Stimulated activated CD8-positive, alpha-beta memory T cell treated with anti-CD3 and anti-CD28 coated beads, Interleukin-15, amount 100 ng/mL, for 4 hours (primary cell): ENCODE measurements at places on chromosomes 7 and 10.

DNA sequence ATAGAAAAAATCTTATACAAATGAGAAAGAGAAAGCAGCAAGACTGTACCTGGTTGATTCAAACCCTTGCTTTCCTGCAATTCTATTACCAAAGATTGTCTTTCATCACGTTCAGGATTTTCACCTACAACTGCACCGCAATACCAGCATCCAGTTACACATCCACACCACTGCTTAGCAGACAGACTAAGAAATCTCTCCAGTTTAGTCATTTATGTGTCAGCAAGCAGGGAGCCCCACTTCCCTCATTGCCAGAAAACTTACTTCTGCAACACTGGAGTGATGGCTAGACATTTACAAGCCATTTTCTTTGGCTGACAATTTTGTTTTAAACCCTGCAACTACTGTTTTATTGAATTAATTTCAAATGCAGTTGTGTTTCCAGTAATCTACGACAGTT is 359.6 kb upstream of the MEOX2 start:
- no peak for DNase-seq

GRCh38 chr10:28375399-28376354 is 72.8 kb upstream of the MPP7 start:
- DNase-seq, result no peak

DNA sequence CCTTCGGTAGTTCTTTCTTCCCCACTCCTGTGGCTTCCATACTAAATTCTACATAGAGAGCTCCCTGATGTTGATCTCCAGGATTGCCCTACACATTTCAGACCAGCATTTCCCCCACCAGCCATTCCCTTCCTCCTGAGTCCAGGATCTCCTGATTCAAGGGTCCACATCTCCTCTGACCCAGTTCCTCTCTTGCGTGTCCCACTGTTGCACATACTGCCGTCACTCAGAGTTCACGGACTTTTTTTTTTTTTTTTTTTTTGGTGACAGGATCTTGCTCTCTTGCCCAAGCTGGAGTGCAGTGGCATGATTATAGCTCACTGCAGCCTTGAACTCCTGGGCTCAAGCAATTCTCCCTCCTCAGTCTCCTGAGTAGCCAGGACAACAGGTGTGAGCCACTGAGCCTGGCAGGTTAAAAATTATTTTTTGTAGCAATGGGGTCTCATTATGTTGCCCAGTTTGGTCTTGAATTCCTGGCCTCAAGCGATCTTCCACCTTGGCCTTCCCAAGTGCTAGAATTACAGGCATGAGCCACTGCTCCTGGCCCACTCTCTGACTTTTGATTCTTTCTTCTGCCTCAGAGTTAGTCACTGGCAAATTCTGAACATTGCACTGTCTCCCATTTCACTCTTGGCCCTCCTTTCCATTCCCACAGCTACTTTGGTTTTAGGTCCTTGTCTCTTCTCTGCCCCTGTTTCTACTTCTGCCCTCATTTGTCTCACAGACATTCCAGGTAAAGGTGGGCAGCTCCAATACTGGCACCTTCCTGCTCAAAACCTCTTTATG is 29.6 kb upstream of the ZRANB1 start:
- no peak for DNase-seq

DNA sequence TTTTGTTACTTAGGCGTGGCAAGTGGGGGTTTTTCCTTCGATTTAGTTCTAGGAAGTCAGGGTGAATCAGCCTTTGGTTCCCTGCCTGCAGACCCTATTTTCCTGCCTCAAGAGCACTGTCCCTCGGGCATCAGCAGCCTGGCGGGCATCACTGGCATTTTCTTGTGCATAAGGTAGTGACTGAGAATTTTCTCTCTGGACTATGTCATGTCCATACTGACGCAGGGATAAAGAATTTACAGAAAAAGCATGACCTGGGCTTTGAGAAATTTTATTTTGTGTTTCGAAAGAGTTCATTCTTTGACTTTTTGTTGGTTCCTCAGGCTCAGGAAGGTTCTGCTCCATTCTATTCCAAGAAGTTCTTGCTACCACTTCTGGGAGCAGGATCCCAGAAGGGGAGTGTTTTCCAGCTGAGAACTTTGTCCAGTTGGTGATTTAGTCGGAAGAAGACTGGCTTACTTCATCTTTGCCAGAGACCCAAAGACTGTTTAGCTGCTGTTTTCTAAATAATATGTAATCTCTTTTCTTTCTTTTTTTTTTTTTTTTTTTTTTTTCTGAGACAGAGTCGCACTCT is 213.9 kb upstream of the SH2B2 start:
- DNase-seq, result no peak

GRCh38 chr10:21196822-21197395 is 299.8 kb upstream of the NEBL start:
- DNase-seq, result no peak

DNA sequence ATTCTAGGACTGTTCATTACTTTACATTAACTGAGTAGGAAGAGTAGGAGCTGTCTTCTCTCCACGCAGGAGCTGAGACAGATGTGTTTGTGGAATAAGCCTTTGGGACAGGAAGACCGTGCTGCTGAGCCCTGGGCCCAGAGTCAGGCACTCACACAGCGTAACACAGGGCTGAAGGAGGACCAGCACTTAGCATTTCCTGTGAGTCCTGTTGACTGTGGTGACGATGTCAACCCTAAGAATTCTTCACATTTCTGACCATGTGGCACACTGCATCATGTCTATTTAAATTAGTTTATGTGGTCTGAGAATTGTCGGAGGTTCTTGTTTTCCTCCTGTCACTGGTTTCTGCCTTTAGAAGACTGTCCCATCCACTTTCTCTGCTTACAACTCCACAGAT is 117.2 kb downstream of the PIP4K2A start:
- no peak for DNase-seq

DNA sequence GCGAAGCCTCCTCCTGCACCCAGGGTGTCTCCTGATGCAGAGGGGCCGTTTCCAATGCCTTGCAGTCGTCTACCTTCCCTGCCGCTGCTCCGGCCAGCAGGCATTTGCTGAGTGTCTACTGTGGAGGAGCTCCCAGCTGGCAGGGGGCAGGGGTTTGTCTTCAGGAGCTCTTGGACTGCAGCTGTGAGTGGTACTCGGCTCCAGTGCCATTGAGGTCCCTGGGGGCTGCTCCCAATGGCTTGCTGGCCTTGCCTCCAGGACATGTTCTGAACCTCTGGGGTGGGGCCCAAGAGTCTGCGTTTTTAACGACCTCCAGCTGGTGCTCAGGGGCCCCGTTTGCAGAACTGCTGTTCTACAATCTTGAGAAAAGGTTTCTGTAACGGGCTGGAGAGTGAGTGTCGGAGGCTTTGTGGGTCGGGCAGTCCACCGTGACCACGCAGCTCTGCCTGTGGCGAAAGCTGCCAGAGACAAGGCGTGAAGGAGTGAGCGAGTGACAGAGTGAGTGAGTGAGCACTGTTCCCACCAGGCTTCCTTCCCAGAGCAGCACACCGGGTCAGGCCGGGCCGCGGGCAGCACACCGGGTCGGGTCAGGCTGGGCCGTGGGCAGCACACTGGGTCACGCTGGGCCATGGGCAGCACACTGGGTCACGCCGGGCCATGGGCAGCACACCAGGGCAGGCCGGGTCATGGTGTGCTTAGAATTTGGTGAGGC is 520.2 kb downstream of the PTPRN2 start:
- no peak for DNase-seq

GRCh38 chr7:104093127-104093526 is 103.7 kb upstream of the RELN start:
- DNase-seq, result no peak

- no peak for DNase-seq
Measured at GRCh38 chr7:155733582-155734444, 78.5 kb downstream of the SHH start.

DNA sequence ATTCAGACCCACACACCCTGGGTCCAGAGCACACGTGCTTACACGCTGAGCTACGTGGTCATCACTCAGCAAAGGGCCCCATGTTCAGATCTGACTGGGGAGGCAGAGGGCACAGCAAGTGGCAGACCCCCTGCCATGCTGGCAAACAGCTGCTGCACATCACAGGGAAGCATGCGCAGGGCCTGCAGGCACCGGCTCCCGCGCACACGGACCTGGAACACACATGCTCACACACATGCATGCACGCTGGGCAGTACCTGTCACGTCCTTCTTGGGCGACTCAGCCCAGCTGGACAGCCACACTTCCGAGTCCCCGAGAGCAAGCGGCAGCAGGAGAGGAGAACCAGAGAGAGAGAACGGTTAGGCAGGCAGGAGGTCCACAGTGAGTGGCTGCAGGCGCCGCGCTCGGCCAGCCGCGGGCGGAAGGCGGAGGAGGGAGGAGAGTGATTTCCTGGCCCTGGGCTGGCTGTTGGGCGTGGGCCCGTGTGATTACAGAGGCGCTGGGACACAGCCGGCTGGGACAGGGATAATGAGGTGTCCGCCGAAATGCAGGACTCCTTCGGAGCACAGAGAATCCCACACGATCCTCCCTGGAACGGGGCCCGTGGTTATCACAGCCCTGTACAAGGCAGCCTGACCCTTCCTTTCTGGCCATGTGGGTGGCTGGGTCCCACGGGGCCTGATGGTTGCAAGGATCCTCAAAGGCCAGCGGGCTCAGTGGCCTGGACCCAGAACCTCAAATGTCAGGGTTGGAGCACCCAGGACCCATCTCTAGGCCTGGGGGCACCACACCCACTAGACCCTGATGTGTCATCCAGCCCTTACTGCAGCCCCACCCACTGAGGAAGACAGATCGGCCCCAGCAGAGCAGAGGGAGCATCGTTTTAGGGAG is 175.1 kb downstream of the NEURL1 start:
- DNase-seq, result no peak

DNA sequence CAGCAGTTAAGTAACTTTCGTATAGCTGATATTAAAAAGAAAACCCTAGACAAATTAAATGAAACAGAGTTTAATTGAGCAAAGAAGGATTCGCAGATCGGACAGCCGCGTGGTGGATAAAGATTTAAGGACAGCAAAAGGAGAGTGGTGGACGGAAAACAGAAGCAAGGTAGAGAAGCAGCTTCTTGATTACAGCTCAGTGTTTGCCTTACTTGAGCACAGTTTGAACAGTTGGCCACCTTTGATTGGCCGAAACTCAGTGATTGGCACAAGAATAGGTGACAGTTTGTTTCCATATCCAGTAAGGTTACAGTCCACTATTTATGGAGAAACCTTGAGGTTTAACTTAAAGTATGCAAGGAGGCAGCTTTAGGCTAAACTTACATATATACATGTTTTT is 231.7 kb downstream of the GALNT17 start:
- no peak for DNase-seq

GRCh38 chr10:74910976-74911350 is 84.6 kb downstream of the KAT6B start:
- no peak for DNase-seq
